ENCODE measurements at places on chromosomes 1 and 21.

DNA sequence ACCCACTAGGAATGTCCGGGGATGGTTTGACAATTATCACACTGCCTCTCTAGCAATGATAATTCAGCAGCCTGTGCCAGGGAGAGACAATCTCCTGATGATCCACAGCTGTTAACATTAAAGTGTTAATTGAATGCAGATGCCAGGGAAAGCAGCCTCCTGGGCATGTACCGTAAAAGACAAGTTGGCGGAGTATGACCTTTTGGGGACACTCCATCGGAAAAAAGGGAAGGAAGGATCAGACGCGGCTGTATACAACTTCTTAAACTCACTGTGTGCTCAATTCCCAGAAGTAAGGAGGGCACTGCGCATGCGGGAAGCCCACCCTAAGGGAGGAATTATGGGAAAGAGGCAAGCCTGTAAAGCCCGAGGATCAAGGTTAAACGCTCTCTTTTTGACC lies 62.6 kb downstream of the MAP3K7CL start:
- DNase-seq: no peak

DNA sequence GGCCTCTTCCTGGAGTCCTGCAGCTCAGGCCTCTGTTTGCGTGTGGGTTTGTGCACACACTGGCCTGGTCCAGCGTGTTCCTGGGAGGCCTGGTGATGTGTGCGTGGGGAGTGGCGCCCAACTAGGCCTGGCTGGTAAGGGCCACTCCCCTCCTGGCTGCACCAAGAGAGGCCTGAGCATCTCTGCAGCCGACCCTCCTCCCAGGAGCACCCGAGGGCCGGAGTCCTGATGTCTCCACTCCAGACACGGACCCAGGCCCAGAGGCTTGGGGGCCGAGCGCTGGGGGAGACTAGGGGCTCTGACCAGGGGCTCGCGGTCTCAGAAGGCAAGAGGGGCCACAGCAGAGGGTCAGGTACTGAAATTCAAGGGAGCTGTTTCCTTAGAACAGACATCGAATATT lies 33.3 kb downstream of the MORN1 start:
- no peak for DNase-seq

- DNase-seq: no peak
Observed at GRCh38 chr1:16076031-16076864, 2.8 kb upstream of the FAM131C start.

DNA sequence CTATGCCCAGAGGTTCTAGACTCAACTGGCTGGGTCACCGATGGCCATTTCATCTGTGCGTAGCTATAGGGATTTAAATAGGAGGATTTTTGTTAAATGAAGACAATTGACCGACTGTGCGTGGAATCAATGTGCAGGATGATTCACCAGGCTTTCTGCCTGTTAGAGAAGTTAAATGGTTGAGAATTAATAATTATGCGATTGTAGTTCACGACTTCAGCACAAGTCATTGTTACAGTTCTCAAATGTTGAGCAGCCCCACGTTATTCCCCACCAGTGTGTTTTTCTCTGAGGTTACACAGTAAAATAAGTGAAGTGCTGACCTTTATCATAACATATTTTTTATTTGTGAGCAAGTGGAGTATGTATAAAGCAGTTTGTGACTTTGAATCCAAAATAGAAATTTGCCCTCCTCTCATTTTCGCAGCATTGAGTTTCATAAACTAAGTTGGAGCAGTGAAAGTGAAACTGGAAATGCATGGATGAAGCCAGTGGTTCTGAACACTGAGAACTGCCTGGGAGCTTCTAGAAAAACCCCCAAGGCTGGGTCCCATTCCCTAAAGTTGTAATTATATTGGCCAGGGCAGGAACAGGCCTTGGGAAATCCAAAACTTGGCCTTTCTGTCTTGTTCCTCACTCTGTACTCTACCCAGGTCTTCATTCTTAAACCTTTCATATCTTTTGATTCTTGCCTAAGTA lies 102.6 kb downstream of the GALNT2 start:
- no peak for DNase-seq

DNA sequence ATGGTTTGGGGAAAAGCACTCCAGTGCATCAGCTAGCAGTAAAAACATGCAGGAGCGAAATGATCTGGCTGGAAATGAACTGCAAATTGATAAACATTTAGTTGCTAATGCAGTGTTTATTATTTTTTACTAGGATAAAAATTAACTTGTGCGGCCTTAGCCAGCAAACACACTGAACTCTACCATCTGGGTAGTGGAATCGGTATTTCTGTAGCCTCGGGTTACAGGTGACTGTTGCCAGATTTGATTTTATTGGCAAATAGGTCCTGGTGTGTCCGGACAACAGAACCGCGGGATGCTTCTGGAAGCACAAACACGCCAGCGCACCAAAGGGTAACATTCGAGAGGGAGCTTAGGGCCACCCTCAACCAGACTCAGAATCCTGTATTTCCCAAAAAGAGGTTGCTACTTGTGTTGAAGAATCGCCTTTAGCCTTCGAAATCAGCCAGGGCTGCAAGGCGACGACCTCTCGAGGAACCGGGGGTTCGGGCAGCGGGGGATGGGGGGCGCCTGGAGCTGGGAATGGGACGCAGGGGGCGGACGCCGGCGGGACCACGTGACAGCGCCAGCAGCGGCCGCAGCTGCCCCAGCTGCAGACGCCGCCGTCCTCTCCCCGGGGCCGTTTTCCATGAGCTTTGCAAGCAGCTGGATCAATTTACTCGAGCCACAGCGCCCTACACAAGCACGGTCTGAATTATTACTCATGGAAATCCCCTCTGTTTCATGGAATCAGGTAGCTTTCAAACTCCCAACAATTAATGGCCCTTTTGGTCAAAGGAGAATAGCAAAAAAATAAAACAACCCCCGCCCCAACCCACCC lies 158.8 kb downstream of the TOMM20 start:
- no peak for DNase-seq

- DNase-seq: no peak
Observed at GRCh38 chr1:186682736-186683135, 2.5 kb upstream of the PTGS2 start.

DNA sequence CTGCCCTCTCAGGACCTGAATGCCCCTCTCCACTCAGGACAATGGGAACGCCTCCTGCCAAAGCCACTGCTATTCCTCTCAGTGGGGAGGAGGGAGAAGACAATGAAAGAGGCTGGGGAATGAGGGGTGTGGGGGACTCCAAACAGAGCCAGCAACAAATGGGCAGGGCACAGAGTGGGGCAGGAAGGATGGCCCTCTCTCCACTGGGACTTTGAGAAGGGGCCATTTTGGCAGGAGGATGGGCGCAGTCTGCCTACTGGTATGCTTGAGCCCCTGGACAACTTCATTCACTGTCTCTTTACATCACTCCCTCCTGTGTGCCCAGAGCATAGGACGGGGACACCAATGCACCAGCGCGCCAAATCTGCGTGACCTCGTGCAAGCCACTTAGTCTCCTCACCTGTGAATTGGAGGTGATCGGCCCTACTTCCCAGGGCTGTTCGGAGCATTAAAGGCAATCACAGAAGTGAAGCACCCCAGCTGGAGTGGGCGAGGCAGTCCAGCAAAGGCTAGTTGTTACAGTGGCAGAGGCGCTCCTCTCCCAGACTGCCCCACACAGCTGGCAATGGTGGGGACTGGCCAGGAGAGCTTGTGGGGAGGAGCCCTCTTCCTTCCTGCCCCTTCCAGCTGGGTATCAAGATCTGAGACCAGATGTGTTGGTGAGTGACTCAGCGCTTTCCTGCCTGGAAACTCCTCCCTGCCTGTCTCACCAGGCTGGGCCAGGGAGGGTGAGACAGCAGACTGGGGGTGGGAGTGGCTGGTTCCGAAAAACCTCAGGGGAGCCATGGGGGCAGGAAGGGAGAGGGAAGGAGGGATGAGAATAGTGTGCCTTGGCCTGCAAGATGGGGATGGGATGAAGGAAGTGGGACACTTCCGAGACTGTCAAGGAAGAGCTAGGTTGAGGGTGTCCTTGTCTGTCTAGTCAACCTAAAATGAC lies 22.4 kb upstream of the SYNC start:
- DNase-seq: no peak

GRCh38 chr1:226943156-226943555 lies 3.1 kb downstream of the COQ8A start:
- no peak for DNase-seq

DNA sequence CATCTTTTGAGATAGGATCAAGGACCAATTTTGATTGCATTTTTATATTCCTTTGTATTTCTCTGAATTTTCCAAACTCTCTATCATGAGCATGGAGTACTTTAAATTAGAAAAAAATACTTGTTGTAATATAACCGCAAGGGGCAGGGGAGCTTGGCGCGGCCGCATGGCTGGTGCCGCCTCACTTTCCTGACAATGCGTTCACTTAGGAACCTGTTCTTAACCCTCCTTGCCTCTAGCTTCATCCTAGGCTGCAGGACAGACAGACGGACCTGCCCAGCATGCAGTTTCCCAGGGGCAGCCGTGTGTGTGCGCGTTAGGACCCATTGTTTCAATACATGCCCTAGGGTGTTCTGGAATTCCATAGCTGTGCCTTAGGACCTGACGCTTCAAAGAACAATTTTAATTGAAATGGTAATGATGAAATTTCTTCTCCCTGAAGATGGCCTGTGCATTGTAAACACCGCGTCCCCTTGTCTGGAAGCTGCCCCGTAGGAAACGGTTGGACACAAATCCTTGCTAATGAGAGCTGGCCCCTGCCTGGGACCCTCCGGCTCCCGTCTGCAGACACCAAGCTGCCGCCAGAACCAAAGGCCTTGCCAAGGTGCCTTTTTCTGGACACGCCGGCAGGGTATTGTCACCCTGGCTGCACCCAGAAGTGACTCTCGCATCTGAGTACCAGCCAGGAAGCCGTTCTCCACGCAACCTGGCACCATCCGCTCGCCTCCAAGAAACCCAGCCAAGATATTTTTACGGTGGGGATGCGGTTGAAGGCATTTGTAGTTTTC lies 466.4 kb downstream of the NPHP4 start:
- no peak for DNase-seq

DNA sequence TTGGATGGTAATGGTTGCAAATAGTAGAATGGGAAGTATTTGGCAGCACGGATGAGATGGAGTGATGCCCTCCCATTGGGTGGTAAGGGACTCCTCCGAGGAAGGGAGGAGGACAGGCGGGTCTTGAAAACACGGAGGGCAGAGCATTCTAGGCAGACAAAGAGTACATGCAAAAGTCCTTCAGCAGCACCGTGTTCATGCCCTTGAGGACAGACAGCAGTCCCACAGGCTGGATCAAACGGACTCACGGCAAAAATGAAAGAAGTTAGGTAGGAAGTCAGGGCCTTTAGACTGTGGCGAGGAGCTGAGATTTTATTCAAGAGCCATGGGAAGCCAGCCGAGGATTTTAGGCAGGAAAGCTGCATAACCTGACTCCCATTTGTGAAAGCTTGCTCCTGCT lies 253.9 kb downstream of the RHOU start:
- DNase-seq: no peak

GRCh38 chr1:239896980-239897379 lies 194.7 kb upstream of the FMN2 start:
- DNase-seq: no peak

- no peak for DNase-seq
Observed at GRCh38 chr1:59707178-59707791, 107.5 kb upstream of the HOOK1 start.

GRCh38 chr1:228064741-228065542 lies 17.6 kb upstream of the ARF1 start:
- DNase-seq: no peak

- DNase-seq: no peak
Observed at GRCh38 chr1:109379422-109379821, 18.3 kb downstream of the SORT1 start.

DNA sequence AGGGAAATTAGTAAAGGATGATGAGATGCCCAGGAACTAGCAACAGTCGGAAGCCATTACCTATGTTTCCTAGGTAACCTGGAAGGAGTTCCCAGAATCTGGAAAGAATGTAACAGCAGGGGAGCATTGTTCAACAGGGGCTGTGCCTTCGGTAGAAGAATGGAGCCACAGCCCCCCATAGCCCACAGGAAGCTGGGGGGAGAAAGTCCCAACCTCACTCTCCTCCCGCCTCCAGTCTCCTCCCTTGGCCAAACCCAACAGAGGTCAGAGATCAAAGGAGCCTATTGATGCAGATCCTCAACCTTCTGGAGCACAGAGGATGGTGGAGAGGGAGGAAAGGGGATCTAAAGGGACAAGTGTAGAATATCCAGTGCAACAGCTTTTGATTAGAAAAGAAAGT lies 131.5 kb upstream of the SLC44A3 start:
- no peak for DNase-seq

DNA sequence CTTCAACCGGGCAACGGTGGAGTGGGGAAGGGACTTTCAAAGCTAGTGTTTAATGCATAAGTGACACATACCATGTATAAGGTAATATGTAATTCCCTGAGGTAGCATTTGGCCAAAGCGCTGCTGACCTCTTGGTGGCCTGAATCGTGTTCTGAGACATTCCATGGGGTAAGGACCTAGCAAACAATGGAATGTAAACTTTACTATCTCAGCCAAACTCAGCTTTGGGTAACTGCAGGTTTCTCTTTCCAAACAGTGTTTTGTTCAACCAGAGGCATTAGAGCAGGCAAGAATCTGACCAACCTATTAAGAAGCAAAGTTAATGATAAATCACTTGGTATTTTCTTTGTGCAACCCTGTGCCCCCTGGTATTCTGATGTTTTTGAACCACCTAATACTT lies 22.0 kb downstream of the TGFB2 start:
- no peak for DNase-seq

DNA sequence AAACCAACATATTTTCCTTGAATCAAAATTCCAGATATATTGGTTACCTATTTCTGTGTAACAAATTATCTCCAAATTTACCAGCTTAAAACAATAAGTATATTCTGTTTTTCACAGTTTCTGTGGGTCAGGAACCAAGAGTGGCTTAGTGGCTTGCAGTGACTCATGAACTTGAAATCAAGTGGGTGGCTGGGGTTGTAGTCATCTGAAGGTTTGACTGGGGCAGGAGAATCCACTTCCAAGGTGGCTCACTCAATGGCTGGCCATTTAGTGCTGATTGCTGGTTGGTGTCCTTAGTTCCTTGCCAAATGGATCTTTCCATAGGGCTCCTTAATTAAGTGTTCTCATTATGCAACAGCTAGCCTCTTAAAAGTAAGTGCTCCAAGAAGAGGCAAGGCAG lies 43.8 kb downstream of the ALG14 start:
- no peak for DNase-seq

GRCh38 chr1:237478842-237479241 lies 411.9 kb downstream of the ZP4 start:
- DNase-seq: no peak

GRCh38 chr1:51906306-51907078 lies 28.0 kb upstream of the NRDC start:
- no peak for DNase-seq

- no peak for DNase-seq
Observed at GRCh38 chr1:39805385-39805784, 16.7 kb upstream of the BMP8B start.

- DNase-seq: no peak
Observed at GRCh38 chr1:158691907-158692306, 5.4 kb upstream of the SPTA1 start.

- no peak for DNase-seq
Observed at GRCh38 chr1:21468599-21468998, 28.7 kb downstream of the NBPF3 start.

- no peak for DNase-seq
Observed at GRCh38 chr1:184483101-184483683, 96.4 kb downstream of the C1orf21 start.
